ENCODE measurements at places on chromosomes 5 and 9.

DNA sequence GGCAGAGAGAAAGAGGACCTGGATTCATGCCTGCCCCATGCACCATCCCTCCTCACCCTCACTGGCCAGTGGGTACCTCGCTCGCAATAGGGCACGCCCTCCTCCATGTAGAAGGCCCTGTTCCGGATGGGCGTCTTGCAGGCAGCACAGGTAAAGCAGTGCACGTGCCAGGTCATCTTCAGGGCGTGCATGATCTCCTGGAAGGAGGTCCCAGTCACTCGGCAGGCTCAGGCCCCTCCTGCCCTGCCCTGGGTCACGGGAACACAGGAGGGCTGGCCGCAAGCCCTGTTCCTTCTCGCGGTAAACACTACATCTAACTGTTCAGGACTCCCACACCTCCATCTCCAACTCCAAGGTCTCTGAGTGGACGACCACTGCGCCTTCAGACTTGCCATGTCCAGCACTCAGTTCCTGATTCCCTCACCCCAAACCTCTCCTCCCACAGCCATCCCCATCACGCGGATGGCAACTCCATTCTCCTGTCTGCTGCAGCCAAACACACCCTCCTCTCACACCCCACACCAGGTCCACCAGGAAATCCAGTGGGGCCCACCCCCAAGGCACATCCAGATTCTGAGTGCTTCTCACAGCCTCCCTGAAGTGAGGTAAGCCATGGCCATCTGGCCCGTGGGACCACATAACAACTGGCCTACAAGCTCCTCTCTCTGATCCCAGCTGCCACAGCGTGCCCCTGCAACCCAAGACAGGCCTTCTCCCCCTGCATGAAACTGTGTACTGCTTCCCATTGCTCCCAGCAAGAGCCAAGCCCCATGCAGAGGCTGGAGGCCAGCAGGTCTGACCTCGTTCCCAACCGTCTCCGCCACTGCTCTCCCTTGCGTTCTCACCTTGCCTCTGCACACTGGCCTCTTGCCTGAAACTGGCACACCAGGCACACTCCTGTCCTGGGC lies 10.8 kb upstream of the DBN1 start:
- DNase-seq: no peak

GRCh38 chr5:139404484-139404840 lies 573 bp upstream of the SPATA24 start:
- no peak for DNase-seq

DNA sequence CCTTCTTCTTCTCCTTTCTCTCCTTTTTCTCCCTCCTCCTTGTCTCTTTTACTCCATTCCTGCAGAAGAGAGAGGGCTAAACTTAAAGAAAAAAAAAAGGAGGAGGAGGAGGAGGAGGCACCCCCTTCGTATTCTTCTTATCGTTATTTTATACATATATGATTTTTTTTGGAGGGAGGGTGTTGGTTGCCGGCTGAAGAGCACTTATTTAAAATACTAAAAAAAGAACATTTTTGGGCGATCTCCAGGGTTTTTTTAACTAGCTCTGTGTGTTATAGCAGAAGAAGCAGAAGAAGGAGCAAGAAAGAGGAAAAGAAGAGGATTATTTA lies 381 bp downstream of the NR2F1 start:
- DNase-seq: no peak

GRCh38 chr5:136563489-136563888 lies 198.1 kb upstream of the TRPC7 start:
- no peak for DNase-seq

GRCh38 chr5:157266286-157267007 lies 524 bp downstream of the CYFIP2 start:
- DNase-seq: peak; percentile 35

GRCh38 chr9:113673726-113674125 lies 202.4 kb upstream of the ZNF618 start:
- no peak for DNase-seq

GRCh38 chr9:77708064-77708815 lies 60.1 kb upstream of the GNA14 start:
- DNase-seq: no peak

DNA sequence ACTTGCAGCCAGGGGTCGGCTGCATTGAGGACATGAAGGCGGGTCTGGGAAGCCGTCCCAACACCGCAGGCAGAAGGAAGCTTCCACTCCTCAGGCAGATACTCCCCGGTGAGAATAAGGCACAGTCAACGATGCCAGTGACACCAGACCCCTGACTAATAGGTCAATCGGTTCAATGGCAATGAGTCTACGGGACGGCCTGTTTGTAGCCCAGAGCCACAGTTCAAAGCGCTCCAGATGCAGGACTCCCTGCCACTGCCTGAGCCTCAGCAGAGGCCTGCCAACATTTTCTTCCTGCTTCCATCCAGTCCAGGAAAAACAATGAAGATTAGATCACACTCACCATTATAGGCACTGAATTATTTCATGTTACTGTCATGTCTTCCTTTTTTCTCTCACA lies 84.5 kb upstream of the SIMC1 start:
- no peak for DNase-seq

- no peak for DNase-seq
Measured at GRCh38 chr5:98581112-98581997, 192.1 kb upstream of the RGMB start.

GRCh38 chr9:14913366-14913765 lies 3.1 kb upstream of the FREM1 start:
- DNase-seq: no peak

DNA sequence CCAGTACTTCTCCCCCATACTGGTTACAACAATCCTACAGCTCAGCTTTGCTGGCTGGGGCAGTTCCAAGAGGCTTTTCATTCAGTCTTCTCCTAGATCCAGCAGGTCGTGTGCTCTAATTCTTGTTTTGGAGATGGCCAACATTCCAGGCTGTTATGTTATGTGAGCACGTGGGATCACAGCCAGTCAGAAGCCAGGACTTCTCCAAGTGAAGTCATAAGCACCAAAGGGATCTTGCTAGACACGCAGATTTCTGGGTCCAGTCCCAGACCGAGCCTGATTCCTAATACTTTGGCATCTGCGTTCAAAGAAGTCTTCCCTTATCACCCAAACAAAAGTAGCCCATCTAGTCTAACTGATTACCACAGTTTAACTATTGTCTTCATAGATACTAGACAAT lies 1.4 kb upstream of the LARP1 start:
- no peak for DNase-seq

- DNase-seq: no peak
Measured at GRCh38 chr5:36777105-36777757, 99.3 kb upstream of the NIPBL start.

GRCh38 chr5:133425222-133425621 lies 187.1 kb downstream of the FSTL4 start:
- no peak for DNase-seq

GRCh38 chr5:1901061-1901460 lies 18.3 kb upstream of the IRX4 start:
- no peak for DNase-seq

- no peak for DNase-seq
Measured at GRCh38 chr9:1049641-1050040, 516 bp upstream of the DMRT2 start.

DNA sequence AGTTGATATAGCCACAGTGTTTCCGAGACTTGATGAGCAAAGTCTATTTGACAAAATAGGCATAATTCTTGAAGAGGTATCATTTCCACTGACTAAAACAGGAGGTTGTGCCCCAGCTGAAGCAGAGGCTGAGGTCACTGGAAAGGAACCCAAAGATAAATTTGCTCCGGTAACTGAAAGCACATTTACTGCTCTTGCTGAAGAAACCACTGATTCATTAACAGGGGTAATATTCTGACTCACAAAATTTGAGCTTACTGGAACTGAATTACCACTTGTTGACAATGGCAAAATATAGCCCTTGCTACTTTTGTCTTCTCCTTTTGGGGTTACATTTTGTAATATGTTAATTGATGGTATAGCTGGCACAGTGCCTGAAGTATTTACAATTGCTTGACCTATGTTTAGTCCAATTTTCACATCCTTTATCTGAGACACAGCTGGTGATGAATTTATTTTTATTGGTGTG lies 30.2 kb downstream of the MLANA start:
- DNase-seq: no peak

DNA sequence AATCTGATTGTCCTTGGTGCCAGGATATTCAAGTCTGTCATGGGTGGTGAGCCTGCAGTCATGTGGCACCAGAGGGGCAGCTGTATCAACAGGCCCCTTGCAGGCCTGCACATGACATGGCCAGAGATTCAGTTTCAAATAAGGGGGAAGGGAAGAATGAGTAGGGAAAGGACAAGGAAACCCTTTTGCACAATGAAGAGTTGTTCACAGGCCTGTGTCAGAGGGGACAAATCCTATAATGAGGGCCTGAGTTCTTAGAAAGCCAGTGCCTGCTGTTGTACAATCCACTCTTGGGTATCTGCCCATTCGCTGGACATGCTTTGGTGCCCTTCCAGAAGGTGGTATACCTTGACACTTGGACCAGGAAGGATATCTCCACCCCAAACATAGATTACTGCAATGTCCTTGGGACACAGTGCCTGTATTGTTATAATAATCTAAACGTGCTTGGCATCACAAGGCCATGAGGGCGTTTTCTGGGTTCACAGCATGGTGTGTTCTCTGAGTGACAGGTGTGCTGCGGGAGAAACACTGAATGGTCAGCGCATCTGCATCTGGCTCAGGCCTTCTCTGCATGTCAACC lies 1.9 kb upstream of the TMEM171 start:
- no peak for DNase-seq

GRCh38 chr9:96160866-96161265 lies 141.1 kb downstream of the HSD17B3 start:
- DNase-seq: no peak

DNA sequence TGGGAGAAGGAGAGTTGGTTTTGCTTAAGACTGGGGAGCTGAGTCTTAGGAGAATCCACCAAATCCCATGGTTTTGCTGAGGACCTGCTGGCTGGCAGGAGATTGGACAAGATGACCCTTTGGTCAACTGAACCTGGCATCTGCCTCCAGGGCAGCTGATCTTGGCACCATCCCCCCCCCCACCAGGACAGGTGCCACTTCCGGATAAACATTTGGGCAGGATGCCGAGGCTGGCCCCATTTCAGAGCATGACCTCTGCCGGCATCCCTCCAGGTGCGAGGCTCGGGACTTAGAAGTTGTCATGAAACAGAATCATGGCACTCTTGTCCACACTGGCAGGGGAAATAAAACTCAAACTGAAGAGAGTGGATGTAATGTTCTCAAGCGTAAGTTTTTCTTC lies 165.6 kb downstream of the MACROH2A1 start:
- no peak for DNase-seq

DNA sequence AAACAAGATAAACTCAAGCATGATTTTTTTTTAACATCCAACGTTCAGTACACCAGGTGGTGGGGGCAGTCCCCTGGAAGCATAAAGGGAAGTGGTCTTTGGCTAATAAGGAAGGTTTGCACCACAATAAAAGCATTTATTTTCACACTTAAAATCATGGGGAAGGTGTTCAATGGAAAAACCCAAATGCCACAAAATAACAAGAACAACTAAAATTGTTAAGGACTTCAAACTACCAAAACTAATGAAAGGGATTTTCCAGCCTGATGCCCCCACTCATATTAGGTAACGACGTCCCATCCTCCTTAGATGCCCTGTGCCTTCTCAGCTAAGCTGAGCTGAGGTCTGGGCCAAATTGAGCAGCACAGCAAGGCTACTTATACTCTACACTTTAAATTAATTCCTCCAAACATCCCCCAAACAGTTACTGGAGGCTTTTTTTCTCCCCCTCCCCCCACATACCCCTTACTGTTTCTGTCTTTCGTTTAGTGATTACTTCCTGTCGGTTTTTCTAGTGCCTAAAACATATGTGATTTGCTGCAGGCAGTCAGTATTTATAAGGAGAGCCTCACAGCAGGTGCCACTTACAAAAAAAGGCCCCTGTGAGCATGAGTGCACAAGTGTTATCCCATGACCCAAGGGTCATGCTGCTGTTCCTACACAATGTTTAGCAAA lies 259.7 kb upstream of the ZNF608 start:
- DNase-seq: no peak

DNA sequence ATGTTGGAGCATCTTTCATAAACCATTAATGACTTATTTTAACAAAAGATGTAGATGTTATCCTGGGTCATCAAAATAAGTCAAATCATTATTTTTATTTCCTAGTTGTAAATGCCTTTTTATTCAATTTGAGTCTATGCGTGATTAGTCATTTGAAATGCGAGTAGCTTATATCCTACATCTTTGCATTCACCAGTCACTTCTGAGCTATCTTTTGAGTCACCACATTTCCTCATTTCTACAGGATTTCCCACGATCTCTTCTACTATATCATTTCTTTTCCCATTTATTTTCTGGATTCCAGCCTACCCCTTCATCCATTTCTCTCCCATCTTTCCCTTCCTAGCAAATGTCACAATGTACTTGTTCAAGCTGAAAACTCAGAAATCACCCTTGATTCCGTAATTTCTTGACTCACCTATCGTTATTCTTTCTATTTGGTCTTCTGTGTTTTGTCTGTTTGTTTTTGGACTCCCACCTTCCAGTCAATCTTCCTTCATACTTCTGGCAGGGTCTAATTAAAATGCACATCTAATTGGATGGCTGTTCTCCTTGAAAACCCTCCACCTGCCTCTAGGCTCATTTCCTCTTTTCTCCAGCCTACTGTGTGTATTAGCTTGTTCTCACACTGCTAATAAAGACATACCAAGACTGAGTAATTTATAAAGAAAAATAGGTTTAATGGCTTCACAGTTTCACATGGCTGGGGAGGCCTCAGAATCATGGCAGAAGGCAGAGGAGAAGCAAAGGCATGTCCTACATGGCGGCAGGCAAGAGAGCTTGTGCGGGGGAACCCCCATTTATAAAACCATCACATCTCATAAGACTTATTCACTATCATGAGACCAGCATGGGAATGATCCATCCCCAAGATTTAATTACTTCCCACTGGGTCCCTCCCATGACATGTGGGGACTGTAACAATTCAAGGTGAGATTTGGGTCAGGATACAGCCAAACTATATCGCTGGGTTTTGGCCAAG lies 112.4 kb downstream of the MEF2C start:
- no peak for DNase-seq

GRCh38 chr9:3240656-3241268 lies 285.0 kb downstream of the RFX3 start:
- DNase-seq: peak; percentile 51

DNA sequence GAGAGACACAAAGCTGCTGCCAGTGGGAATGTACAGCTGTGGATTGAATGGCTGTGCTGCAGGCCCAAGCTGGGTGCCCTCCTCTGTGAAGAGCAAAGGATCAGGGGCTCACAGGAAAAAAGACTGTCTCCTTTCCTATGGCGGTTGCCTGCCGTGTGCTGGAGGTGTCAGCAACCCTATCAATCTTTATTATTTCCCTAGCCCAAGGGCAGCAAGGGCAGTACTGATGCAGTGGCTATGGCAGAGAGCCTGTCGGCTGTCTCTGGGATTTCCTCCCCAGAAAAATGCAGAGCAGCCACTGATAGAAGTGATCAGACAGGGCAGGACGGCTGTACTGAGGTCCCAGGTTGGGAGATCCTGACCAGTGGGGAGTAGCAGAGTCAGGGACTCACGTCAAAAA lies 117.3 kb upstream of the CDH12 start:
- DNase-seq: no peak

DNA sequence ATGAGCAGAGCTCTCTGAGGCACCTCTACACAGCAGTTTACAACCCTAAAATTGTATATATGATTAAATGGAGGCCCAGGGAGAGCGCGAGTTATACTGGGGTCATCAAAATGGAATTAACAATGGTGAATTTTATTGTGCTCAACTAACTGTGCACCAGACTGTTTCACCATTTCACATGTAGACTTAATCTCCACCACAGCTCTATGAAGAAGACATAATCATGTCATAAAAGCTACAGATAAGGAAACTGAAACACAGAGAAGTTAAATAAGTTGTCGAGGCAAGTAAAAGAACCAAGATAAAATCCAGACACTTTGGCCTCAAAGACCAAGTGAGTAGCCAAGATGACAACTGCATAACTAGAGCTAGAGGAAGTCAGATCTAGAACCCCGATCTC lies 1.5 kb downstream of the SH3TC2 start:
- no peak for DNase-seq

Measured in activated CD4-positive, alpha-beta T cell treated with anti-CD3 and anti-CD28 coated beads for 24 hours (primary cell).